Lower lobe of right lung (tissue), 2 donors: ENCODE measurements at places on chromosomes 7 and 10.
A peak's percentile ranks its signal among the peaks of the same experiment; 100 is the strongest.

DNA sequence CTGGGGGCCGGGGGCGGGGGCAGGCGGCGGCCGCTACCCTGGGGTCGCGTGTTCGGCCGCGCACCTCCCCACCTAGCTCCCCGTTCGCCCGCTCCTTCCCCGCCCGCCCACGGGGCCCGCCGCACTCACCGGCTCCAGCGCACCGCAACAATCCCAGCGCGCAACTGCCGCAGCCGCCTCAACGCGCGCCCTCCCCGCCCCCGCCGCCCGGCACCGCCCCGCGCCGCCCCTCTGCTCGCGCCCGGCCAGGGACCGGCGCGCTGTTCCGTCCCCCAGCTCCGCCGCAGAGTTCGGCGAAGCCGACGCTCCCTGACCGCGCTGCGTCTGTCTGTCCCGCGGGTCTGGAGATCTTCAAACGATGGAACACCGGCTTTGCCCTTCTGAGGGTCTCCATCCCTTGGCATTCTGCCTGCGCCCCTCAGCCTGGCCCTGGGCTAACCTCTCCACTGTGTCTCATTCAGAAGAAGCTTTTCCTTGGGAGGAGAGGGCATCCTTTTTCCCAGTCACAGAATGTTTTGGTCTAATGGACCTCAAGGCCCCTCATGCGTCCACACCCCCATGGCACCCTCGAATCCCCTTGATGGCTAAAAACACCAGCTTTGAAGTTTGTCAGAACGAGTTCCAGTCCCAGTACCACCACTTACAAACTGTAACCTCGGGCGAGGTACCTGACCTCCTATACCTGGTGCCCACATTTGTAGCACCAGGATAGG, at the start of gene NT5C2:
NT5C2 (minus strand) TSS at position 166 of the 713 bp plus-strand sequence. CDS start 18,314 bp downstream, outside the sequence.
- no peaks in the 10 kb centered on the region for H3K27me3 ChIP-seq
- H3K4me3 ChIP-seq: peak within 1 kb of the TSS; percentile 79
- H3K4me1 ChIP-seq: peaks cover 66% of the 10 kb centered on the region
- DNase-seq: peak; percentile 88
- H3K36me3 ChIP-seq: peaks cover under 1% of the 10 kb centered on the region
- H3K27ac ChIP-seq: peak within 1 kb of the TSS; percentile 98

- peaks cover 65% of the 10 kb centered on the region for H3K4me1 ChIP-seq
- H3K4me3 ChIP-seq: peak overlapping the region; percentile 23
- peak; percentile 81 for DNase-seq
- H3K36me3 ChIP-seq: no peaks in the 10 kb centered on the region
- H3K27ac ChIP-seq: peak overlapping the region; percentile 83
Observed at GRCh38 chr10:69057261-69057950, 30.5 kb upstream of the SRGN start.

GRCh38 chr10:26475386-26475785, 37.2 kb downstream of the APBB1IP start:
- peaks cover 18% of the 10 kb centered on the region for H3K4me1 ChIP-seq
- H3K27ac ChIP-seq: no peak overlapping the region
- no peak for DNase-seq
- no peak overlapping the region for H3K4me3 ChIP-seq

- peak overlapping the region; percentile 70 for H3K27ac ChIP-seq
- H3K4me3 ChIP-seq: no peak overlapping the region
- DNase-seq: no peak
- no peaks in the 10 kb centered on the region for H3K36me3 ChIP-seq
- no peaks in the 10 kb centered on the region for H3K27me3 ChIP-seq
- H3K4me1 ChIP-seq: peaks cover 98% of the 10 kb centered on the region
Observed at GRCh38 chr7:55129541-55130394, 111.0 kb downstream of the EGFR start.

GRCh38 chr7:98281757-98282606, 496 bp downstream of the BRI3 start:
- H3K4me1 ChIP-seq: peaks cover 58% of the 10 kb centered on the region
- DNase-seq: peak; percentile 73
- peak overlapping the region; percentile 96 for H3K27ac ChIP-seq

- H3K4me1 ChIP-seq: no peaks in the 10 kb centered on the region
- no peaks in the 10 kb centered on the region for H3K27me3 ChIP-seq
- H3K27ac ChIP-seq: no peak overlapping the region
- DNase-seq: no peak
Observed at GRCh38 chr7:1853431-1853985, 183.4 kb downstream of the ELFN1 start.

GRCh38 chr7:142740786-142741185, 8.5 kb upstream of the PRSS1 start:
- no peak for DNase-seq
- no peak overlapping the region for H3K4me3 ChIP-seq
- H3K36me3 ChIP-seq: no peaks in the 10 kb centered on the region

DNA sequence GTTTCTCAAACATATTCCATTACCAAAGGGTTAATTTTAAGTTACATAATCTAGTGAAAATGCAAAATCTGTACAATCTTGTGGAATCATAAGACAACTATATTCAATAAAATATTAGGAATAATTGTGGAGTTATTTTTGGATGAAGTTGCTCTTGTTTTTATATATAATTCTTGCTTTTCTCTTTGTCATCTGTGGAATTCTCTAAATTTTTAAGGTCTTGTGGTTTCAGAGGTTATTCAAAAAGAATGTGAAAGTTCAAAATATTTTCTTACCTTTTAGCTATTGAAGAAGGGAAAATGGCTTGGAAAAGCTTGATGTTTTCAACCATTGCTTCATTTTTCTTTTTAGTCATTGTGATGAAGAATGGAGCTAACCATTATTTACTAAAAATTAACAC, 552.1 kb downstream of the TFEC start:
- H3K27me3 ChIP-seq: peaks cover 19% of the 10 kb centered on the region
- no peaks in the 10 kb centered on the region for H3K4me1 ChIP-seq
- H3K36me3 ChIP-seq: no peaks in the 10 kb centered on the region
- DNase-seq: no peak
- H3K27ac ChIP-seq: no peak overlapping the region

DNA sequence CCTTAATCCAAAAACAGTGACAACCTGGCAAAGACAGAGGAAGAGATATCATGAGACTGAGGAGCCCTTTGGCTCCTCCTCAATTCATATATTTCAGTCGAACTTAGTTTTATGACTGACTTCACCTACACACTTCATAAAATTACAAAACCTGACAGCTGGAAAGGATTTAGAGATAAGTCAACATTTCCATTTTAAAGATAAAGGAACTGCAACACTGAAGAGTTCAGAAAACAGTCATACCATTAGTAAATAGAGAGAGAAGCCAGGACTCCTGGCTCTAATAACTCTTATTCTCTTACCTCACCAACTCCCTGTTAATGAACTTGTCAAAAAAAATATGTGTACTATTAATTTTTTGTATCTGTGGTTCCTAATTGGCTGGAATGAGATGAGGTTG, 141.0 kb upstream of the COL1A2 start:
- H3K36me3 ChIP-seq: no peaks in the 10 kb centered on the region
- no peak for DNase-seq
- H3K4me1 ChIP-seq: no peaks in the 10 kb centered on the region
- H3K4me3 ChIP-seq: no peak overlapping the region

GRCh38 chr10:114631090-114631665, 26.9 kb downstream of the ABLIM1 start:
- peaks cover 59% of the 10 kb centered on the region for H3K4me1 ChIP-seq
- H3K36me3 ChIP-seq: no peaks in the 10 kb centered on the region
- peaks cover 9% of the 10 kb centered on the region for H3K27me3 ChIP-seq
- H3K4me3 ChIP-seq: peak overlapping the region; percentile 60

GRCh38 chr7:13016592-13017332, 329.3 kb downstream of the ARL4A start:
- H3K27me3 ChIP-seq: no peaks in the 10 kb centered on the region
- no peak overlapping the region for H3K4me3 ChIP-seq
- H3K27ac ChIP-seq: no peak overlapping the region
- H3K36me3 ChIP-seq: no peaks in the 10 kb centered on the region
